ENCODE measurements at places on chromosomes 2 and 18. TPM values are rescaled to one million over a fixed set of nuclear protein-coding genes. Genes with fewer than 3 reads are reported as not detected.

TMEM247 gene
- total RNA-seq: not detected

CPSF3 gene
- total RNA-seq: 75.0 TPM

ACKR3 gene
- total RNA-seq: 87.6 TPM

DNA sequence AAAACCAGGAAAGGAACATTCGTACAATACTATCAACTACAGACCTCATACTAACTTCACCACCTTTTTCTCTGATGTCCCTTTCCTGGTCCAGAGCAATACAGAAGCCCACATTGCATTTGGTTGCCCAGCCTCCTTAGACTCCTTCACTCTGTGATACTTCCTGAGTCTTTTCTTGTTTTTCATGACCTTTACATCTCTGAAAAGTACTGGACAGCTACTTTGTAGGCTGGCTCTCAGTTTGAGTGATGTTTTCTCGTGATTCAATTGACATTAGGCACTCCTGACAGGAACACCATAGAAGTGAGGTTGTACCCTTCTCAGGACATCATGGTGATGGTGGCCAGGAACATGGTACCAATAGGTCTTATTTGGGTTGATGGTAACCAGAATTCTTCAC is 185.9 kb upstream of the SLC39A10 start:
- no peak for DNase-seq

- DNase-seq: no peak
Observed at GRCh38 chr2:203697190-203697589, 9.2 kb upstream of the CD28 start.

DNA sequence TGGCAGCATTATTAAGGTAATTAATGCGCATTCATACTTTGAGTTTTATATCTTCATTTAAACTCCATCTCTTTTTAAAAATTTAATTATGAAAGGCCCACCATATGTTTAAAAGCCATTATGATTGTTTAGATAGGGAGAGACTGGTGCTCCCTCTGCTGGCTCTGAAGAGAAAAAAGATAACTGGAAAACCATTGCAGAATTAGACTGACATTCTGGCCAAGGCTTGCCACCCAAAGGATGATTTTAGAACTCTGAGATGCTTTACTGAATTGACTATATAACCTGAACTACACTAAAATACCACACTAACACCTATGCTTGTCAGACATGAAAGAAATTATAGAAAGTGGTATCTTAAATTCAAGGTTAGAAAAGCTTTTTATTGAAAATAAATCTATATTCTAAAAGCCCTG is 127.6 kb upstream of the SPOPL start:
- DNase-seq: no peak
